ENCODE measurements at places on chromosomes 16 and 17. TPM values are rescaled to one million over a fixed set of nuclear protein-coding genes. Genes with fewer than 3 reads are reported as not detected.

Gene CCL5
- not detected for total RNA-seq

Gene CES2
- 36.8 TPM for total RNA-seq

Gene MAP2K4
- total RNA-seq, result 55.9 TPM

Gene KRTAP4-4
- total RNA-seq, result not detected

Gene ITGB3
- 0.81 TPM for total RNA-seq

Gene SERPINF2
- 0.86 TPM for total RNA-seq

Measured in endodermal cell (in vitro differentiated cells).